ENCODE measurements at places on chromosomes 2 and 18.

DNA sequence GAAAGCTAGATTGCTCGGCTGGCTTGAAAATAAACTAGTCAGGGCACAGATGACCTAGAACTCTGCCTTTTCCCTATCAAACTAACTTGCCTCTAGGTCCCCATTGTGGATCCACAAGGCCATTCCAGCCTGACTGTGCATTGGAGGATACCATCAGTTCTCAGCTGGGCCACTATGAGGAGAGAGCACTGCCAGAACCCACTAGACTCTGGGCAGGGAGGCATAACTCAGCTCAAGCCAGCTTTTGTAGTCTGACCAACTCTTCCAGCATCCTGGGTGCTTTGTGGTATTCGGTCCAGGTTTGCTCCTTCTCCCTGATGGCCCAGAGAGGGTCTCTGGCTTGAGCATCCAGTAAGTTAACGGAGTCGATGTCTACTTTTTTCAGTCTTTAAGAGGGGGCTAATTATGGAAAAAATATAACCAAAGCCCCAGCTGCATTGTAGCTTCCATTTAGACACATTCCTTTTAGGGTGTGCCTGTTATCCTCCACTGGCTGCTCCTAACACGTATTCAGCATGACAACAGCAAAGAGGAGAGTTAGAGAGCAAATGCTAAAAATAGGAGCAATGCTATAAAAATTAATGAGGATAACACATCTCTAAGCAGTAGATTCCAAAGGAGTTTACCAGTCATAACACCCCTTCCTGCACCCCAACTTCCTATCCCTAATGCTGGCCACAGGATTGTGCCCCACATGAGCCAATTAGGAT is 15.2 kb downstream of the GKN2 start:
- no peak for DNase-seq

GRCh38 chr2:138948070-138948539 is 167.9 kb upstream of the NXPH2 start:
- no peak for DNase-seq

DNA sequence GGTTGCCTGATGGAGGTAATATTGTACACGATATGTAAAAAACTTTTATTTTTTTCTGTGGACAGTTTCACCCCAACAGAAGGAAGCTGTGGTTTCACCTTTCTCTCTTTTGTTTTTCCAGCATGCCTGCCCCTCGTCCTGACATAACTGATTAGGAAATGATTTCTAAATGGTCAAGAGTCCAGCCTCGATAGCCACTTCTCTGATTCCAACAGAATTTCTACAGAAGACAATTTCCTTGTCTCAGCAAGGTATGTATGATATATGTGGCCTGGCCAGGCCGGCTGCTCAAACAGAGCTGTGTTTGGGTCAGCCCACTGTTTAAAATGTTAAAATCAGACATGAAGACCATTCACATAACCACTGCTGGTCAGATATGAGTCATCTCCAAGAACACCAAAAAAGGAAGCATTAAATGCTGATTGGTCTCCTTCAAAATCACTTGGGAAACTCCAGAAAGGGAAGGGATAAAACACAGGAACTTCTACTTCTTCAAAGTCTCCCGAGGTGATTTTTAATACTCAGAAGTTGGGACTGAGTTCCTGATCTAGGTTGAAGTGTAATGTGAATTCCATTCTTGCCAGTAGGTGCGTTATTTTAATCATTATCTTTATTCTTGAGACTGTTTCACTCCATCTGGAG is 22.3 kb downstream of the ATP8B1 start:
- DNase-seq, result no peak

- DNase-seq, result no peak
Measured at GRCh38 chr2:42854207-42854818, 61.9 kb upstream of the HAAO start.

- DNase-seq, result no peak
Measured at GRCh38 chr2:36147670-36148390, 207.7 kb upstream of the CRIM1 start.

- no peak for DNase-seq
Measured at GRCh38 chr2:69278366-69278765, 108.7 kb downstream of the GFPT1 start.

DNA sequence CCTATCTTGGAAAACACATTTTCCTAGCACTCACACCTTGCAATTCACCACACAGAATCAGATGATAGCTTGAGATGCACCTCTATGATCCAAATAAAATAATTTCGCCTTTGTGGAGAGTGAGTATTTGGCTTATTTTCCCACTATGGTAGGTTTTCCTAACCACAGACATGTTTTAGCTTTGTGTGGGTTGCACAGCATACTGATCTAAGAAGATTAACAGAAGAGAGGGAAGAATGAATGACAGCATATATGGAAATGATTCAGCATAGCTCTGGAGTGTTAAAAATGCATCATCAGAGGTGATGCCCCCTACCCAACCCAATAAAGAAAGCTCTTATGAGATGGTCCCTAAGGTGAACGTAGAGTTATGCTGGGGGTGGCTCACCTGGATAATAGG is 72.5 kb downstream of the GCA start:
- DNase-seq, result no peak

DNA sequence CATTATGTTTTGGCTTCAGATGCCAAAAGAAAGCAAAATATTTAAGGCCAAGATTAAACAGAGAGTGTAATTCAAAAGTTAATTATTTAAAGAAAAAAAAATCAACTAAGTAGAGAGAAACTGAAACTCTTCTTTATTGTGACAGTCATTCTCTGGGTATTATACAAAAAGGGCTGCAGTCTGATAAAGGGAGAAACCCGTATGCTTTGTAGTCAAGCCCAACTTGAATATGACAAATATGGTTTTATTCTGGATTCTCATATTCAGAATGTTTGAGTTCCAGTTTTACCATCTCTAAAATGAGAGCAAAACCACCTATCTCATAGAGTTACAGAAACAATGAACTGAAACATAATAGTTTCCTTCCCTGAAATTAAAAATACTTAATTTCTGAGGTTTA is 8.2 kb downstream of the CDH2 start:
- DNase-seq, result no peak

- DNase-seq, result no peak
Measured at GRCh38 chr2:85213901-85214512, 80.8 kb downstream of the TCF7L1 start.

DNA sequence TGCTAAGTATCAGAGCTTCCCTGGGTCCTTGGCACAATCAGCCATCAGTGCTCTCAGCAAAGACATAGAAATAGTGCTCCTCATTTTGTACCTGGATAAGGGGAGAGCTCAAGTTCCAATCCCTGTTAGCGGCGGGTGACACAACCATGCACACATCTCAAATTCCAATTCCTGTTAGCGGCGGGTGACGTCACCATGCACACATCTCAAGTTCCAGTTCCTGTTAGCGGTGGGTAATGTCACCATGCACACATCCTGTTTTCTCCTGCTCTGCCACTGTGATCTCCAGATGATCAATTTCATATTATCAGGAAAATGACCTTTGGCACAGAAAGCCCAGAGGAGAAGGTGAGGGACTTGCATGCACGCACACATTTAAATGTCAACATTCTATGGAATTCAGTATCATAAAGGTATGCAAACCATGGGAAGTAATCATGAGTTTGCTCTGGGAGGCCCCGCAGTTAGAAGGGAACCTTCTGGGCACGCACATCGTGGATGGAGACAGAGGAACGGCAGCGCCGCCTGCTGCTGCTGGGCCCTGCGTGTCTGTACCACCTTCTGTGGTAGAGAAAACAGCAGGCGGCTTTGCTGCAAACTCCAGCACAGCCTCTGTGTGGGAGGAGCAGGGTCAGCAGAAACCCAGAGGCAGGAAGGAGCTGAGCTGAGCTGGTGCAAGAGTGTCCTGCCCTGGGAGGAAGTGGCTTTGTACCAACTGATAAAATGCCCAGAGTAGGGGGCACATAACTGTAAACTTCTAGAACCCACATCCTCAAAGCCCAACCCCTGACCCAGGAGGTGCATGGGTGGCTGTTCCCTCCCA is 77.8 kb downstream of the MBP start:
- peak; percentile 67 for DNase-seq

GRCh38 chr2:105102963-105103421 is 65.1 kb downstream of the MRPS9 start:
- no peak for DNase-seq

DNA sequence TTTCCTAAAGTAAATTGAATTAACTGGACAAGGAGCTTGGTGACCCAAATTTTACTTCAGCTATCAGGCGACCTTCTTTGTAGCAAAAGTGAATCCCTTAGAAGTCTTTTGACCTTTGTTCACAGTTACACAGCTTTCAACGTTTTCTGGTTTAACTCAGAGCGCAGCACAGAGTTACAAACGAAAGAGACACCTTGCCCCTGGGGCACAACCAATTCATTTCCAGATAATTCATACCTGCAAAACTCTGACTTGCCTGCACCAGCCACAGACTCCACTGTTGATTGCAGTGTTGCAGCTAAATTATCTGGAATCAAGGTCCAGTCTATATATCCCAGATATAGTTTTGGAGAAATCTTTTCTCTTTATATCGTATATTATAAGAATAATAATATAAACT is 358.6 kb upstream of the VWC2L start:
- no peak for DNase-seq

- DNase-seq, result no peak
Measured at GRCh38 chr2:29226375-29226774, 111.2 kb downstream of the CLIP4 start.

GRCh38 chr2:230908595-230909191 is 16.3 kb downstream of the GPR55 start:
- DNase-seq, result no peak

- no peak for DNase-seq
Measured at GRCh38 chr2:142866426-142866825, 11.0 kb upstream of the KYNU start.

GRCh38 chr2:156896294-156896693 is 361.2 kb upstream of the GALNT5 start:
- DNase-seq, result no peak

DNA sequence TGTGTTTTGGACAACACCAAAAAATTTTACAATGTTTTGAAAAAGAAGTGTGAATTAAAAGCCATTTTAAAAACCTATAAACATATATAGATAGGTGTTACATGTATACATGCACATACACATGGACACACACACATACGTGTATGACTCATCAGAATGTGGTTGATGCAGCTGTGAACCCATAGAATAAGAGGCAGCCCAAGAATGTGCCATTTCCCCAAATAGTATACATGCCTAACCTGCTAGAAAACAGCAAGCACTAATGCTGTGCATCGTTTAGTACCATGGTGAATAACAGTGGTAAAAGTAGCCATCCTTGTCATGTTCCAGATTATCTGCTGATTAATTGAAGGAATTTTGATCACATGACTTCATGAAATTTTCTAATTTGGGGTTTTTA is 149.0 kb downstream of the DSEL start:
- DNase-seq, result no peak

DNA sequence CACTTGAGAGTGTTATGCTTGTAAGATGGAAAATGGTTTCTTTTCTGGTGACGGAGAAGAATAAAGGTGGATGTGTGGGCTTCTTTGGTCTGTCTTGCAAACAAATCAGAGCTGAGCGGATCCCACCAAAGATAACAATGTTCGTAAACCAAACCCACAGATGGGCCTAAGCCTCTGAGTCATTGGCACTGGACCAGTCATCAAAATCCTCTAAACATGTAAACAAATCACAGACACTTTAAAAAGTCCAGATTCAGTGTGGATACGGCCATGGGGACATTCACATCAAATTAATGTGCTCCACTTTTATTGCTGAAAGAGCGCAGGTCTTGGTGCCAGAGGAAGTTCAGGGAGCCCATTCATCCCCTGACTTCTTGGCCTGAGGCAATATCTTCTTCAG is 60.5 kb upstream of the TMEM200C start:
- no peak for DNase-seq

DNA sequence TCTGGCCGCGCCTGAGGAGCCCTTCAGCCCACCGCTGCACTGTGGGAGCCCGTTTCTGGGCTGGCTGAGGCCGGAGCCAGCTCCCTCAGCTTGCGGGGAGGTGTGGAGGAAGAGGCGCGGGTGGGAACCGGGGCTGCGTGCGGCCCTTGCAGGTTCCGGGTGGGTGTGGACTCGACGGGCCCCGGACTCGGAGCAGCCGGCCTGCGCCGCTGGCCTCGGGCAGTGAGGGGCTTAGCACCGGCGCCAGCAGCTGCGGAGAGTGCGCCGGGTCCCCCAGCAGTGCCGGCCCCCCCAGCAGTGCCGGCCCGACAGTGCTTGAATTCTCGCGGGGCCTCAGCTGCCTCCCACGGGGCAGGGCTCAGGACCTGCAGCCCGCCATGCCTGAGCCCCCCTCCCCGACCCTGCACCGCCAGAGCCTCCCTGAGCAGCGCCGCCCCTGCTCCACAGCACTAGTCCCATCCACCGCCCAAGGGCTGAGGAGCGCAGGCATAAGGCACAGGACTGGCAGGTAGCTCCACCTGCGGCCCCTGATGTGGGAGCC is 534.2 kb downstream of the ZNF804A start:
- no peak for DNase-seq

DNA sequence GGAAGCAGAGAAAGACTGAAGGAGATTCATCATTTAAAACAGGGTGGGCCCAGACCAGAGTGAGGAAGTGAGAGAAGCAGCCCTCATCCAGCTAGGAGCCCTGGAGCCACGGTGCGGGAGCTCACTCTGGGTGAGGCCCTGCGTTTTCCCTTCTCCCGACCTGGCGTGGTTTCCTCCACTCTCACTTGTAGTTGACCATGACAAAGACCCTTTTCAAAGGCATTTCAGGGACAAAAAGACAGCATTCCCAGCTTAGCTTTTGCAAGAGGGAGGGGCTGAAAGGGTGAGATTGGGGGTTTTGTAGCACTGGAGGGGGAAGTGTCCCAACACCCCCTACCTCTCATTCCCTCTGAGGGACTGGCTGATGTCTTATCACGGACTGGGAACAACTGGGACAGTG is 56.6 kb downstream of the TRPM8 start:
- DNase-seq, result no peak

- DNase-seq, result no peak
Measured at GRCh38 chr2:160257743-160258491, 57.8 kb upstream of the ITGB6 start.

DNA sequence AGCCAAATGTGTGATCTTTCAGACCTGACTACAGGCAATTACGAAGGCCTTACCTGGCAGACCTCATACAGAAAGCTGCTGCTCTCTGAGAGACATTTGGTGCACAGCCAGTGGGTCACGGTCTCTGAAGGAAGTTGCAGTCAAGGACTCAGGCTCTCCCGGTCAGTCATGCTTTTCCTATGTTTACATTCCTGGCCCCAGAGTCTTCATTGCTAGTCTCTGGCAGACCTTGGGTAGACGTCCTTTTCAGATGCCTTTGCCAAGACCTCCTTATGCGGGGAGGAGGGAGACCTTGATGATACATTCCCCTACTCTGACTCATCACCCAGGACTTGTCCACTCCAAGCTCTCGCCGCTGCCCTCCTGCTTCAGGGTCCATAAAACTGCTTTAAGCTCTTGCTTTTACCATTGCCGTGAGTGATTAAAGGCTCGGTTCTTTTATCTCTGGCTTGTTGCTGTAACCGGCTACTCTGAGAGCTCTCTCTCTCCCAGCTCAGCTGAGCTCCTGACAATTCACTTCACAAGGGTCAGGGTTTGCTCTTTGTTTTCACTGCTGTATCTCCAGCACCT is 62.0 kb upstream of the SLC35F5 start:
- DNase-seq, result no peak

DNA sequence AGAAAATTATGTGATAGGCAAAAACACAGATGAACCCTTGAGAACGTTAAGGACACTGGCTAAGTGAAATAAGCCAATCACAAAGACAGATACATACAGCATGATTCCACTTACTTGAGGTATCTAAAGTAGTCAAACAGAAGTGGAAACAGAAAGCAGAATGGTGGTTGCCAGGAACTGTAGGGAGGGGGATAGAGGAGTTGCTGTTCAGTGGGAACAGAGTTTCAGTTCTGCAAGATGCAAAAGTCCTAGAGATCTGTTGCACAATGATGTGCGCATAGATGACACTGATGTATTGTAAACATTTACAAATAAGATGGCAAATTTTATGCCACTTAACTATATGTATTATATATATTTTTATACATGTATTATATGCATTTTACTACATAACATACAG is 59.7 kb downstream of the POLE4 start:
- DNase-seq, result no peak
